Ovary (tissue), 10 donors: ENCODE measurements at places on chromosomes 11 and 22. TPM values are rescaled to one million over a fixed set of nuclear protein-coding genes. Genes with fewer than 3 reads are reported as not detected.

DNA sequence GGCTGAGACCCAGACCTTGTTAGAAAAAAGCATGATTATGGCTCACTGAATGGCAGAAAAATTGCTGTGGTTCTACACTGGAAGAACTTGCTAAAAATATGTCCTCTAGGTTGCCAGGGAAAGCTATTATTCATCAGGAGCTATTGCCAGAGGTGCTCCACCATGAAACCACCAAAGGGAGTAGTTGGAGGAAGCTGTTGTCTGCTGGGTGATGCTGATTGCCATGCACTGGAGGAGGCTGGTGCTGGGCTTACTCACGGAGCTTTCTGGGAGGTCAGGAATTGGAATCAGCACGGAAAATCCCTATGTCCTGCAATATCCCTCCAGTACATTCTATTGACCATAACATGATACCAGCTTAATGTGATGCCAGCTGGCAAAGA, 199.6 kb upstream of the ZBED5 start:
- H3K27ac ChIP-seq = no peak overlapping the region
- H3K27me3 ChIP-seq = no peaks in the 10 kb centered on the region
- H3K4me3 ChIP-seq = no peak overlapping the region

DNA sequence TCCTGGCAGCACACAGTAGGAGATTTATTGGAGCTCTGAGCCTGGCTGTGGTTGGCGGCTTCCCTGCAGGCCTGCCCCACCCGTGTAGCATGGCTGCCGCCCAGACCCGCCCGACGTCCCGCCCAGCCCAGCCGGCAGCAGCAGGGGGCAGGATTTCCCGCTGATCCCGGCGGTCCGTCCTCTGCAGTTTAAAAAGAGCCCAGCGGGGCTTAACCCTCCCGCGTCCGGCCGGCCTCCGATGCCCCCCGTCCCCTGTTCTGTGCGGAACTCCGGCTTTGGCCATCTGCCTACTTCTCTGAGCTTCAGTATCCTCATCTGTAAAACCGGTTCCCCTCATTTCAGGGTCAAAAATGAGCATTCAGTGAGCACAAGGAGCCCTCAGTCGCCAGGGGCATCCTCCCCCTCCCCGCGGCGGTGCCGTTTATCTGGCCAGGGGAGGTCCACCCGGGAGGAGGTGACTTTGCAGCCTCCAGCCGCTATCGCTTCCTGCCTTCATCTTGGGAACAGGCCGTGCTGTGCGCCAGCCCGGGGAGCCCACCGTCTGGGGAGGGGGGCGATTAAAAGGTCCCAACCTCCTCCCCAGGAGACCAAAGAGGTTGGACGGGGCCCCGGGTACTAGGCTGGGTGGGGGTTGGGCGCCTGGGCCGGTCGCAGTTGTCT, at the start of gene GAS2L1:
GAS2L1 (plus strand) TSS at position 476 of the 660 bp plus-strand sequence. CDS start 1,456 bp downstream, outside the sequence.
- no peaks in the 10 kb centered on the region for H3K27me3 ChIP-seq
- H3K4me3 ChIP-seq = peak within 1 kb of the TSS; percentile 80
- no peaks in the 10 kb centered on the region for H3K36me3 ChIP-seq
- peak within 1 kb of the TSS; percentile 46 for H3K27ac ChIP-seq
- DNase-seq = peak; percentile 78

GRCh38 chr11:129700701-129701100, 114.9 kb upstream of the TMEM45B start:
- no peaks in the 10 kb centered on the region for H3K4me1 ChIP-seq
- no peak overlapping the region for H3K4me3 ChIP-seq
- H3K27ac ChIP-seq = no peak overlapping the region

DNA sequence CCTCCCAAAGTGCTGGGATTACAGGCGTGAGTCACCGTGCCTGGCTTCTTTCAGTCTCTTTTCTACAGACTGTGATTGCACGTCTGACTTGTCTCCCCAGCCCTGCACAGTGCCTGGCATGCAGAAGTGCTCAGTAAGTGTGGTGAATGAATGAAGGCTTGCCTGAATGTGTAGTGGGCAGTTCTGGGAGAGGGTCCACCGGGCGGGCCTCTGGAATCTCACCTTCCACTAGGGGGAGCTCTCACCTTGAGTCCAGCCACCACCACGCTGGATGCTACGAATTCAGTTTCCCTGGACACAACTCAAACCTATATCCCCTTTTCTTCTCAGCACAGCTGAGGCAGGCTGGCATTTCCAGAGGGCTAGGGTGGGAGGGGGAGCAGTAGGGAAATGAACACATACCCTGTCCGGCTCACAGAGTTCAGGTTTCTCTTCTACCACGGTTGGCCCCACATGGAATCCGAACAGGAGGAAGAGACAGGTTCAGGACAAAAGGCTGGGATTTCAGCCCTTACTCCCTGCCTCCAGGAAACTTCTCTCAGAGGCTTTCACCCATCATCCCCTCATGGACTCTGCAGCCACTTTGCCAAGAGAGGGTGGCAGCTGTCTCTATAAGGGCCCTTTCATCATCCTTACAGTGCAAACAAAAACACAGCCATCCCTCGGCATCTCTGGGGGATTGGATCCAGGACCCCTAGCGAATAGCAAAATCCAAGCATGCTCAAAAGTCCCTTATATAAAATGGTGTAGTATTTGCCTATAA, 86.8 kb downstream of the NECTIN1 start:
- H3K4me1 ChIP-seq = no peaks in the 10 kb centered on the region
- H3K27me3 ChIP-seq = no peaks in the 10 kb centered on the region
- no peak for DNase-seq
- no peak overlapping the region for H3K4me3 ChIP-seq
- H3K27ac ChIP-seq = no peak overlapping the region

DNA sequence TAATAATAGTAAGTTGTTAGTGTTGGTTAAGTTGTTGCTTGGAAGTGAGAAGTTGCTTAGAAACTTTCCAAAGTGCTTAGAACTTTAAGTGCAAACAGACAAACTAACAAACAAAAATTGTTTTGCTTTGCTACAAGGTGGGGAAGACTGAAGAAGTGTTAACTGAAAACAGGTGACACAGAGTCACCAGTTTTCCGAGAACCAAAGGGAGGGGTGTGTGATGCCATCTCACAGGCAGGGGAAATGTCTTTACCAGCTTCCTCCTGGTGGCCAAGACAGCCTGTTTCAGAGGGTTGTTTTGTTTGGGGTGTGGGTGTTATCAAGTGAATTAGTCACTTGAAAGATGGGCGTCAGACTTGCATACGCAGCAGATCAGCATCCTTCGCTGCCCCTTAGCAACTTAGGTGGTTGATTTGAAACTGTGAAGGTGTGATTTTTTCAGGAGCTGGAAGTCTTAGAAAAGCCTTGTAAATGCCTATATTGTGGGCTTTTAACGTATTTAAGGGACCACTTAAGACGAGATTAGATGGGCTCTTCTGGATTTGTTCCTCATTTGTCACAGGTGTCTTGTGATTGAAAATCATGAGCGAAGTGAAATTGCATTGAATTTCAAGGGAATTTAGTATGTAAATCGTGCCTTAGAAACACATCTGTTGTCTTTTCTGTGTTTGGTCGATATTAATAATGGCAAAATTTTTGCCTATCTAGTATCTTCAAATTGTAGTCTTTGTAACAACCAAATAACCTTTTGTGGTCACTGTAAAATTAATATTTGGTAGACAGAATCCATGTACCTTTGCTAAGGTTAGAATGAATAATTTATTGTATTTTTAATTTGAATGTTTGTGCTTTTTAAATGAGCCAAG, 2.7 kb downstream of the NEAT1 start:
- H3K4me1 ChIP-seq = peaks cover 8% of the 10 kb centered on the region
- peak overlapping the region; percentile 96 for H3K27ac ChIP-seq
- no peaks in the 10 kb centered on the region for H3K36me3 ChIP-seq
- no peak for DNase-seq
- no peaks in the 10 kb centered on the region for H3K27me3 ChIP-seq

Gene PLAAT5
- total RNA-seq = 3.0 TPM

DNA sequence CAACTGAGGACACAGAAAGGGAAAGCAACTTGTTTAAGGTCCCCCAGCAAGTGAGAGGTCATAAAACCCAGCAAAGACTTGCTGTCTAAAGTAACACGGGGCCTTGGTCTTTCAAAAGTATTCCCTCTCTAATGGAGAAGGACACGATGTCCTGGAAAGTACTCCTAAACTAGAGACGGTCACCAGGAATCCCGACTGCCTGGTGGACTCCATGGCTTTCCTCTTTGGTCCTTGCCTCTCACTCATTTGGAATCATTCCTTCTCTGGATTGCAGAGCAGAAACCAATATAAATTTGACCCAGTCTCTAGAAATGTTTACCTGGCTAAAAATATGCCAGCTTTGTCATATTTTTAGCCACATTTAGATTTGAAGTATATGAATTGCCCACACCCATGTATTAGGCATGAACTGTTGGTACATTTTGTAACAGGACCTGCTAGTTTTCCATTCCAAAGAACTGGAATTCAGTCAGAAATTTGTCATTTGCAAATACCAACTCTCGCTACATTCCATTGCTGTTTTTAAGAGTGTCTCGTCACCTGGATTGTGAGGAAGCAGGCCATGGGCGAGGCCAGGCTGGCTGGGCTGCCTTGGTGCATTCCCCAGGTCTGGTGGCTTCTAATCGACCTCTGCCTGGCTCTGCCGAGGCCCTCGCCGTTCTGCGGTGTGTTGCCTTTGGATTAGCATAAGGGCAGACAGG, 12.9 kb downstream of the NAV2 start:
- H3K36me3 ChIP-seq = no peaks in the 10 kb centered on the region
- H3K27ac ChIP-seq = no peak overlapping the region
- no peaks in the 10 kb centered on the region for H3K27me3 ChIP-seq

- no peak for DNase-seq
- no peak overlapping the region for H3K27ac ChIP-seq
- H3K27me3 ChIP-seq = no peaks in the 10 kb centered on the region
- no peaks in the 10 kb centered on the region for H3K4me1 ChIP-seq
- no peaks in the 10 kb centered on the region for H3K36me3 ChIP-seq
Observed at GRCh38 chr11:58513747-58514367, 6.0 kb upstream of the OR5B21 start.

DNA sequence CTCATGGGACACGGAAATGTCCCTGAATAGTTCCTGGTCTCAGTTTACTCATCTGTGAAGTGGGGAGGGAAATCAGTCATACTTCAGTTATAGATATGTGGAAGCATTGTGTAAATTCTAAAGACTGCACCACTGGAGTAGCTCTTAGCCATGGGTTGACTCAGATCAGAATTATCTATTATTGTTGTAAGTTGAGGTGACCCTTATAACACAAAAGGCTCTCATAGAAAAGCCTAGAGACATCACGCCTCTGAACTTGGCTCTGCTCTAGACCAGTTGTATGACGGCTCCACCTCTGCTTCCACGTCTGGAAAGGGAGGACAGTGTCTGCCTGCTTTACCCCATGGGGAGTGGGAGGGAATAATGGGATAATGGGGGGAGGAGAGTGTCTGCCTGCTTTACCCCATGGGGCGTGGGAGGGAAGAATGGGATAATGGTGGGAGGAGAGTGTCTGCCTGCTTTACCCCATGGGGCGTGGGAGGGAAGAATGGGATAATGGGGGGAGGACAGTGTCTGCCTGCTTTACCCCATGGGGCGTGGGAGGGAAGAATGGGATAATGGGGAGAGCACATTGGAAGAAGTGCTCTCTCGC, 98.2 kb downstream of the AMOTL1 start:
- no peak for DNase-seq
- no peak overlapping the region for H3K4me3 ChIP-seq
- H3K27ac ChIP-seq = no peak overlapping the region
- H3K4me1 ChIP-seq = no peaks in the 10 kb centered on the region

- H3K4me3 ChIP-seq = peak overlapping the region; percentile 59
- no peaks in the 10 kb centered on the region for H3K36me3 ChIP-seq
- H3K27me3 ChIP-seq = no peaks in the 10 kb centered on the region
- no peak for DNase-seq
- H3K4me1 ChIP-seq = peaks cover 9% of the 10 kb centered on the region
- H3K27ac ChIP-seq = no peak overlapping the region
Observed at GRCh38 chr11:76382209-76382608, 1.1 kb downstream of the GVQW3 start.

GRCh38 chr22:49616356-49617231, 211.1 kb downstream of the BRD1 start:
- DNase-seq = no peak
- H3K4me3 ChIP-seq = no peak overlapping the region
- H3K27ac ChIP-seq = no peak overlapping the region
- H3K4me1 ChIP-seq = no peaks in the 10 kb centered on the region
- no peaks in the 10 kb centered on the region for H3K36me3 ChIP-seq

Gene MS4A15
- total RNA-seq = not detected
